Naive thymus-derived CD8-positive, alpha-beta T cell (primary cell): ENCODE measurements at places on chromosomes 12 and 14.

- DNase-seq = no peak
Measured at GRCh38 chr14:36424478-36425102, 95.4 kb downstream of the NKX2-1 start.

GRCh38 chr14:49879646-49880204 is 13.2 kb upstream of the ARF6 start:
- DNase-seq = no peak

GRCh38 chr12:56720731-56721151 is 4.4 kb downstream of the NACA start:
- DNase-seq = no peak

GRCh38 chr12:24173067-24173466 is 223.6 kb upstream of the SOX5 start:
- DNase-seq = no peak

DNA sequence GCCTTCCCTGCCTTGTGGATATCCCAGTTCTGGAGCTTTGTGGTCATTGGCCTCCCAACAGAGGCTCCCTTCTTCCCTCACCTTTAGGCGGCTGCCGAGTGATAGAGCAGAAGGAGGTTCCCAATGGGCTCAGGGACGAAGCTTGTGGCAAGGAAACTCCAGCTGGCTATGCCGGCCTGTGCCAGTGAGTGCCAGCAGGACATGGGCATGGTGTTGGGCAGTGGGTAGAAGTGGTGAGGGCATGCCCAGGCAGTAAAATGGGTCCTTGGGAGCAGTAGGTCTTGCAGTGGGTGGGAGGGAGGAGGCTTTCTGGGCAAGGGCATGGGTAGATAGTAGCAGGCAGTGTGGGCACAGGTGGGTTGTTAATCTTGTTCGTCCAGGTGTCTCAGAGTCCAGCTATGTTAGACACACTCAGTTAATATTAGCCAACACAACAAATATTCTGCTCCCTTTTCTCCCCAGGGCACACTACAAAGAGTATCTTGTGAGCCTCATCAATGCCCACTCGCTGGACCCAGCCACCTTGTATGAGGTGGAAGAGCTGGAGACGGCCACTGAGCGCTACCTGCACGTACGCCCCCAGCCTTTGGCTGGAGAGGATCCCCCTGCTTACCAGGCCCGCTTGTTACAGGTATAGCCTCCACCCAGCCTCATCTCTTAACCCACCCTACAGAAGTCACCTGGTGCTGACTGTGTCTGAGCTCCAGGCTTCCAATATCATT is 1.1 kb upstream of the IRF9 start:
- no peak for DNase-seq

- DNase-seq = no peak
Measured at GRCh38 chr12:49428793-49429192, 61.5 kb downstream of the SPATS2 start.

- DNase-seq = no peak
Measured at GRCh38 chr12:57641699-57642442, 8.9 kb upstream of the B4GALNT1 start.

DNA sequence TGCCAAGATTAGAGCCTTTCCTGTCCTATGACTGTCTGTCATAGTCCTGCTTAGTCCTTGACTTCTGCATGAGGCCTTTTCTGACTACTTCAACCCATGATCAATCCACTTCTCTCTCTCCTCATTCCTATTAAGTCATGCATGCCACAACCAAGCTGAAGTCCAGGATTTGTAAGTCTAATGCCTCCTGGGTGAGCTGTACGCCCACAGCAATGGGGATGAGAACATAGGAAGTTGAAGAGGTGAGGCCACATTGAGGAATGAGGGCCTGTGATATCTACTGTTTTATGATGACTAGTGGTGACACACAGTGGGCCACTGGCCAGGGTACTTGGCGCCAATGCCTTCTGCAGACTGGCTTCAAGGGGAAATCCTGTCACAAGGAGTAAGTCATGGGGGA is 994.1 kb upstream of the TMEM132C start:
- DNase-seq = no peak

DNA sequence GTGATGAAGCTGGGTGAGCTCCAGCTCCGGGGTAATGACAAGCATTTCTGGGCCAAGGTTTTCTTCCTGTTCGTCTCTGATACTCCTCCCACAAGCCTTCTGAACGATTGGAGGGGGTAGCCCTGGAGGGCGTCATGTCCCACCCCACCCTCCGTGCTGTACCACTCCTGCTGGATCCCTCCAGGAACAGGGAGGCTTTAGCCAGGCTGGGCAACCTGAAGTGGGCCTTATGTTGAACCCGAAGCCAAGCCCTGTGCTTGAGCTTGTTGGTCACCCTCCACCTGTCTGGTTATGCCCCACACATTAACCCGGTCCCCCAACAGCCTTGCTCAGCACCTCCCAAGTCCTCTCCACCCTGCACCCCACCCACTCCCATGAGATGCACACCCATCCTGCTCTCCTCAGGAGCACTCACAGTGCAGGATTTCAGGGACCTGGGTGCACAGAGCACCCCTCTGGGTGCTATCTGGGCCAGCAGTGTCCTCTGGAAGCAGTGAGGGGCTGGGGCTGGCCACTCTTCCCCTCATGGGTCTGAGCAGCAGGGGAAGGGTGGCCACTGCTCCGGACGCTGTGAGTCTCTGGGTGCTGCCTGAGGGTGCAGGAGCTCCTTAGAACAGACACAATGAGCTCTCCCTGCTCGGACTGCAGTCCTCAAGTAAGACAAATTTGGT is 6.8 kb upstream of the KRT83 start:
- peak; percentile 50 for DNase-seq

DNA sequence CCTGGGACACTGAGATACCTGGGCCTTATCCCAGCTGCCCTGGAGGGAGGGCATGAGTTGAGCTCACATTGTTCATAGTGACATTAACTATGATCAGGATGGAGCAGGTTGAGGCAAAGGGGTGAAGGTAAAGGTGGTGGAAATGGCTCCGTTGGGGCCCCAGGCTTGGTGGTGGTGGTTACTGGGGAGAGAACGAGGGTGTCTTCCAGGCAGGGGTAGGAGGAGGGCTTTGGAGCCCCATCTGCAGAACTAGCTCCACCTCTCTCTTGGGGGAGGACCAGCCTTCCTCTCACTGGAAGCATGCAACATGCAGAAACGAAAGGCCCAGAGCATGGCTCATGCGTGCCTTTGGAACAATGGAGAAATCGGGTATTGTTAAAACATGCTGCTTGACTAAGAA is 217.0 kb downstream of the SLC41A2 start:
- no peak for DNase-seq

- no peak for DNase-seq
Measured at GRCh38 chr12:52835271-52836041, 1.3 kb upstream of the KRT79 start.

GRCh38 chr14:79834868-79835267 is 376.4 kb downstream of the DIO2 start:
- DNase-seq = no peak

DNA sequence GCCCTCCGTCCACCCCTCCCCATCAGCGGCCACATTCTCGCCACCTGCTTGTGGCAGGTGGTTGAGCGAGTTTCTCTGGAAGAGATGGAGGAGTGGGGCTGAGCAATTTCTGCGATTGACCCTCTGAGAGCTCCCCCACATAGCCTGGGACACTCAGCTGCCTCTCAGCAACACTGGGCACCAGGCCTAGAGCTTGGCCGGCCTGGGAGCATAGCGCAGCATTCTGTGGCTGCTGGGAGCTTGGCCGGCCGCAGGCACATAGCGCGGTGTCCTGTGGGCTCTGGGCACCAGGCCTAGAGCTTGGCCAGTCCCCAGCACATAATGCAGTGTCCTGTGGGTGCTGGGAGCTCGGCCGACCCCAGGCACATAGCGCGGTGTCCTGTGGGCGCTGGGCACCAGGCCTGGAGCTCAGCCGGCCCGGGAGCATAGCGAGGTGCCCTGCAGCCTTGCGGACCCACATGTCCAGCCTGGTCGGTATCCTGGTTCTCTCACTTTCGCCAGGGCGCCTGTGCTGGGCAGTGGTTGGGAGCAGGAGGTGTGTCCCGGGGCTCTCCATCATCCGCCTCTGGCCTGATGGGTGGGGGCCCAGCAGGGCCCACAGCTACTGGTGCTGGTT is 43.8 kb downstream of the LRCOL1 start:
- DNase-seq = no peak

DNA sequence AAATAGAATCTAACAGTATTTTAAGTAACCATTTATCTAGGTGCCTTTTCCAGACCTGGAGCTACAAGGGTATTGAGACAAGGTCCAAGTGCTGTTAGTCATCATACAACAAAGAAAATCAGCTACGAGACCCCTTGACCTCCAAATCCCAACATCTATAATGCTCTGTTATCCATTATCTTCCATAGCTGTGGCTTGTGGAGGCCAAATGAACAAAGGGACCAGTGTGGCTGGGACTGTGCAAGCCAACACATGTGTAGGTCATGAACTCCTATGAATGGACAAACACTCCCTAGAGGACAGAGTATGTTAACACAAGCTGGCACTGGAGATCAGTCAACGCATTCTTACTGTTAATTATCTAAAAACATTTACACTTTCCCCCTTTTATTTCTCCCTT is 374.5 kb downstream of the EMP1 start:
- no peak for DNase-seq

DNA sequence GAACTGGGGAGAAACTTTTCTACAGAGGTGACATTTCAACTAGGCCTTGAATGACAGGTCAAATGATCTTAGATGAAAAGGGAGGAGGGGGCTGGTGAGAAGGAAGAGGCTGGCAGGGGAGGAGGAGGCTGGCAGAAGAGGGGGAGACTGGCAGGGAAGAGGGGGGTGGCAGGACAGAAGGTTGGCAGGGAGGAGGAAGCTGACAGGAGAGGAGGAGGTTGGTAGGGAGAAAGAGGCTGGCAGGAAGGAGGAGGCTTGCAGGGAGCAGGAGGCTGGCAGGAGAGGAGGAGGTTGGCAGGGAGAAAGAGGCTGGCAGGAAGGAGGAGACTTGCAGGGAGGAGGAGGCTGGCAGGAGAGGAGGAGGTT is 63.4 kb upstream of the PPP4R3A start:
- DNase-seq = no peak

DNA sequence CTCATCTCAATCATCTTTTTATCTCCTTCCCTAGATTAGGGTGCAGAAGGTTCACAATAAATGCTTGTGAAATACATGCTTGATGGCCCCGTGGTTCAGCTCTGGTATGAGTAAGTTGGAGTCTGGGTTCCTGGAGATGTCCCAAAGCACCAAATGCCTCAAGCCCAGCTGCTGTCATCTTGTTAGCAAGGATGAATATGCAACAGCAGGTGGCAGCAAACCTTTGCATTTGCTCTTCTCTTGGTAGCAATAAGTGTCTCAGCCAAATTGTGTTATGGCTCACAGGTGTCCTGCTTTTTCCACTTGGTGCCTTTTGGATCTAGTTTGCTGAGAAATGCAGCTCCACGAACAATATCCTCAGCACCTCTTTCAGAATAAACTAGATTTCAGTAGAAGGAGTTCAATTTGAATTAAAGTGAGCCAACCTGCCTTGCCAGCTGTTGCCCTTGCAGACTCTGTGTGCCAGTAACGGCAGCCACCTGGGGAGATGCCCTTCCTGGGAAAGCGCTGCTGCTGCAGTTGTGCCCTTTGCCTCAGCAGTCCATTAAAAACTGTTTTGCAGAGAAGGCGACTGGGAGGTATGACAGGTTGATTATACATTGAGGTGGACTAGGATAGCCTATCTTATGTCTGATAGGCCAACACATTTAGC is 417.3 kb downstream of the SNAPC1 start:
- no peak for DNase-seq
